ENCODE measurements at places on chromosomes 4 and X. TPM values are rescaled to one million over a fixed set of nuclear protein-coding genes. Genes with fewer than 3 reads are reported as not detected.

DNA sequence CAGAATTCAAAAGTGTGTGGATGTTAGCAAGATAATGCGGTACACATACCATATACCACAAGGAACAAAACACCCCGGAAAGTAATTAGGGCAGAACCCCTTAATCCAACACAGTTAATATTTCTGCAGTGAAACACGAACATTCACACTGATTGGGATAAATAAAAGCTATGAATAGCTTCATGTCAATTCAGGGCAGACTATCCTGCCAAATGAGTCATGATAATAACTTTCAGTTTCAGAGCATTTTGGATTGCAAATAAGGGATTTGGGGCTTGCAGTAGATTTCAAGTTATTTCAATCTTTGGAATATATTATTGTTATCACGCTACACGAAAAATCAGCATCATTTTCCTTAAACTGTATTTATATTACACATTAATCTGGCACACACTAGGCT, 24.3 kb downstream of the IRF2 start:
- ATAC-seq, result no peak
- peak overlapping the region; percentile 80 for H3K27ac ChIP-seq
- H3K4me1 ChIP-seq, result peaks cover 97% of the 10 kb centered on the region
- H3K4me3 ChIP-seq, result no peak overlapping the region

DNA sequence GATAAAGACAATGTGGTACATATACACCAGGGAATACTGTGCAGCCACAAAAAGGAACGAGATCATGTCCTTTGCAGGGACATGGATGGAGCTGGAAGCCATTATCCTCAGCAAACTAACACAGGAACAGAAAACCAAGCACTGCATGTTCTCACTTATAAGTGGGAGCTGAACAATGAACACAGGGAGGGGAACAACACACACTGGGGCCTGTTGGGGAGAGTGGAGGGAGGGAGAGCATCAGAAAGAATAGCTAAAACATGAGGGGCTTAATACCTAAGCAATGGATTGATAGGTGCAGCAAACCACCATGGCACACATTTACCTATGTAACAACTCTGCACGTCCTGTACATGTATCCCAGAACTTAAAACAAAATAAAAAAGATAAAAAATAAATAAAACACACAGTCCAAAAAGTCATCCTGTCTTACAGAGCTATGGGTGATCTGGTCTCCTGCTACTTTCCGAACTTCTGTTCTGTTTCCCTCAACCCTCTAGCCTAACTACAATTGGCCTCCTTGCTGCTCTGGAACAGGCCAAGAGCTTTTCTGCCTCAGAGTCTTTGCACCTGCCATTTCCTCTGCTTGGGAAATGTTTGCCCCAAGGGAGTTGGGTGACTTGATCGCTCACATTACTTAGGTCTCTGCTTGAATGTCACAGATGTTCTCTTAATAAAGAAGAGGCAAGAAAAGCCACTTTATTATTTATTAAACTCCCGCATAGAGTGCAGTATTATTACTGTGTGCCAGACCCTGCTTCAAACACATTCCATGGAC, 1.1 kb upstream of the CD38 start:
- ATAC-seq, result no peak
- H3K4me1 ChIP-seq, result peaks cover 24% of the 10 kb centered on the region
- no peak overlapping the region for H3K4me3 ChIP-seq
- no peak overlapping the region for H3K27ac ChIP-seq

GRCh38 chr4:8306511-8307021, 37.0 kb downstream of the HTRA3 start:
- H3K27ac ChIP-seq, result peak overlapping the region; percentile 41
- H3K4me3 ChIP-seq, result no peak overlapping the region
- peaks cover 10% of the 10 kb centered on the region for H3K36me3 ChIP-seq
- no peaks in the 10 kb centered on the region for H3K27me3 ChIP-seq
- no peak for ATAC-seq

GRCh38 chrX:154366666-154367055, 7.8 kb downstream of the FLNA start:
- no peaks in the 10 kb centered on the region for H3K27me3 ChIP-seq
- H3K27ac ChIP-seq, result peak overlapping the region; percentile 98
- H3K36me3 ChIP-seq, result no peaks in the 10 kb centered on the region
- ATAC-seq, result no peak
- no peaks in the 10 kb centered on the region for H3K4me1 ChIP-seq

DNA sequence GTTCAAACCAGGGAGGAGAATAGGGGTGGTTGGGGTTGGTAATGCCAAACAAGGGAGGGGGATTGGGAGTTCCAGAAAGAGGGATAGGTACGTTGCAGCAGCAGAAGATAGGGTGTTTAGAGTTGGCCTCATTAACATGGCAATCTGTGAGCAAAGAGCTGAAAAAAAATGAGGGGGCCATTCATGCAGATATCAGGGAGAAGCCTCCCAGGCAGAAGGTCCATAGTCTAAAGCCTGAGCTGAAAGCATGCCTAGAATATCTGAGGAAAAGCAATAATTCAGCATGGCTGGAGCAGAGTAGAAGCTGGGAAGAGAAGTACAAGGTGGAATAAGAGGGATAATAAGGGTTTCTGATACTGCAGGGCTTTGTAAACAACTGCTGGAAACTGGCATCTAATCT, 550.9 kb upstream of the LCORL start:
- no peaks in the 10 kb centered on the region for H3K36me3 ChIP-seq
- no peaks in the 10 kb centered on the region for H3K4me1 ChIP-seq
- ATAC-seq, result no peak
- no peaks in the 10 kb centered on the region for H3K27me3 ChIP-seq
- no peak overlapping the region for H3K4me3 ChIP-seq
- H3K27ac ChIP-seq, result no peak overlapping the region

DNA sequence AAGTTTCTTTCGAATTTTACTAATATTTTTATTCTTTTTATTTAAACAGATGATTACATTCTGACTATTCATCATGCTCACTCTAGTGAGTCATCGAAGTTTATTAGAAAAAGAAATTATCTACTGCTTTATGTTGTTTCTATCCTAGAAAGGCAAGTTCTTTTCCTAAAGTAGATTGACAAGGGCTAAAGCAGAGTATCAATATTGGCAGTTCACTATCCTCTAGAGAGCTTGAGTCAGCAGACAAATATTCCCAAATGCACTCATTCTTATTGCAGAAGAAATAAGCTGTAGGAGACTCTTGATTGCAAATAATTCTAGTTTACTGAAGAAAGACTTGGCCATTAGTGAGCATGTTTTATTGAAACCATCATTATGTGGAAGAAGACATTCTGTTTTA, 911.8 kb downstream of the CENPC start:
- H3K27ac ChIP-seq, result no peak overlapping the region
- no peaks in the 10 kb centered on the region for H3K4me1 ChIP-seq
- H3K36me3 ChIP-seq, result no peaks in the 10 kb centered on the region
- no peaks in the 10 kb centered on the region for H3K27me3 ChIP-seq
- ATAC-seq, result no peak
- no peak overlapping the region for H3K4me3 ChIP-seq

DNA sequence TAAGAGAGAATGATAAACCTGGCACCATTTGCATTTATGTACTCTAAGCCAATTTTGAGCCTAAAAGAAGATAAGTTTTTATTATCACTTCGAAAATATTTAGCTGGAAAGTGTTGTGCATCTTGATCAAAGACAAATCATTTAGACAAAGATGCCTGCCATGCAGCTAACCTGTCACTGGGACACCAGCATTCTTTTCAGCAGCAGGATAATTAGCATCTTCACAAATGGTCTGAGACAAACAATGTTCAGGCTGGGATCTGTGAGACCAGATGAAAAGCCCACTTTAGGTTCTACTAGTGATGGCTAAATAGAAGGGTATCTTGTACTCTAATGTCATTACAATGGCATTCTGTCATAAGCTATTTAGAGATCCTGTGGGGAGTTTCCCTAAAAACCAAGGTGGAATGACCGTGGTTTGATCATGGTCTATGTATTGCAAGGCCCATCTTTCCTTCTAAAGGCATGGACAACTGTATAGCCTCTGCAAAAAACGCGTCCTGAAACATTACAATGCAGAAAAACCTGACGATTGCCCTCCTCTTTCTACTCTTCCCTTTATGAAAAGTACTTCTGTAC, 7.2 kb downstream of the PRDM8 start:
- no peaks in the 10 kb centered on the region for H3K36me3 ChIP-seq
- H3K4me1 ChIP-seq, result no peaks in the 10 kb centered on the region
- no peaks in the 10 kb centered on the region for H3K27me3 ChIP-seq
- no peak for ATAC-seq
- no peak overlapping the region for H3K4me3 ChIP-seq
- no peak overlapping the region for H3K27ac ChIP-seq

DNA sequence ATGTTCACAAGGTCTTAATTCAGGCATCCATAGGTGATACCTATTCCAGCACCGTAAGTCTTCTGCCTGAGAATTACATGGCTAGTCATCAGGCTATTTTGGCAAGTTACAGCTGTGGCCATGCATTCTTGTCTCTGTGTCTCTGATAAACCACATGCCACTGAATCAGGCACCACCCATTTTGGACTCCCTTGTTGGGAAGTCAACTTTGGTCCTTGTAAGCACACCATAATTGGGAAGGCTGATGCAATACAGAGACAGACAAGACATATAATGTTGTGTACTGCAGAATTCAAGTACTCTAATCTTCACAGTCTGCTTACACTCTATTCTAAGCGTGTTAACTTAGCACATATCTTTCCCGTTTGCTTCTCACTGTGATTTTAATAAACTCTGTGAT, 483.7 kb upstream of the FTHL17 start:
- H3K4me3 ChIP-seq, result no peak overlapping the region
- no peak for ATAC-seq

GRCh38 chr4:48297256-48297846, 27.7 kb upstream of the TEC start:
- H3K4me1 ChIP-seq, result no peaks in the 10 kb centered on the region
- H3K27me3 ChIP-seq, result no peaks in the 10 kb centered on the region
- ATAC-seq, result no peak
- no peak overlapping the region for H3K4me3 ChIP-seq
- H3K36me3 ChIP-seq, result no peaks in the 10 kb centered on the region

DNA sequence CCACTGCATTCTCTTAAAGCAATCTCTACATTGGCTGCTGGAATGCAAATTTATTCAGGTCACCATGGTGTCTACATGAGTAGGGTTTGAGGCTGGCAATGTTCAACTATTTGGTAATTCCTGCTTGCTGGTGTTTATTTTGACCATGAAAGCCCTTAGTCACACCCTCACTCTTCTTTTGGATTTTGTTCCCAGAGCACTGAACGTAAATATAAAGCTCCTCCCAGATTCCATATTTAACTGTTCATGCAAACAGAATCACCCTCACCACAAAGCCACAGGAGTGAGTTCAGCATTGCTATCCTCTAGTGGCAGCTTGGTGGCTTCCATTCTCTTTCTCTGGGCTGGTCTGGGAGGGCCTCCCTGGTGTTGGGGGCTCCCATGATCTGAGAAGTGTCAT, 82.8 kb downstream of the LNX1 start:
- ATAC-seq, result no peak
- no peaks in the 10 kb centered on the region for H3K36me3 ChIP-seq
- no peaks in the 10 kb centered on the region for H3K27me3 ChIP-seq
- no peaks in the 10 kb centered on the region for H3K4me1 ChIP-seq
- no peak overlapping the region for H3K4me3 ChIP-seq

GRCh38 chr4:120155287-120155686, 88.6 kb upstream of the MAD2L1 start:
- H3K4me1 ChIP-seq, result peaks cover 3% of the 10 kb centered on the region
- no peak overlapping the region for H3K4me3 ChIP-seq
- H3K36me3 ChIP-seq, result no peaks in the 10 kb centered on the region
- ATAC-seq, result no peak

DNA sequence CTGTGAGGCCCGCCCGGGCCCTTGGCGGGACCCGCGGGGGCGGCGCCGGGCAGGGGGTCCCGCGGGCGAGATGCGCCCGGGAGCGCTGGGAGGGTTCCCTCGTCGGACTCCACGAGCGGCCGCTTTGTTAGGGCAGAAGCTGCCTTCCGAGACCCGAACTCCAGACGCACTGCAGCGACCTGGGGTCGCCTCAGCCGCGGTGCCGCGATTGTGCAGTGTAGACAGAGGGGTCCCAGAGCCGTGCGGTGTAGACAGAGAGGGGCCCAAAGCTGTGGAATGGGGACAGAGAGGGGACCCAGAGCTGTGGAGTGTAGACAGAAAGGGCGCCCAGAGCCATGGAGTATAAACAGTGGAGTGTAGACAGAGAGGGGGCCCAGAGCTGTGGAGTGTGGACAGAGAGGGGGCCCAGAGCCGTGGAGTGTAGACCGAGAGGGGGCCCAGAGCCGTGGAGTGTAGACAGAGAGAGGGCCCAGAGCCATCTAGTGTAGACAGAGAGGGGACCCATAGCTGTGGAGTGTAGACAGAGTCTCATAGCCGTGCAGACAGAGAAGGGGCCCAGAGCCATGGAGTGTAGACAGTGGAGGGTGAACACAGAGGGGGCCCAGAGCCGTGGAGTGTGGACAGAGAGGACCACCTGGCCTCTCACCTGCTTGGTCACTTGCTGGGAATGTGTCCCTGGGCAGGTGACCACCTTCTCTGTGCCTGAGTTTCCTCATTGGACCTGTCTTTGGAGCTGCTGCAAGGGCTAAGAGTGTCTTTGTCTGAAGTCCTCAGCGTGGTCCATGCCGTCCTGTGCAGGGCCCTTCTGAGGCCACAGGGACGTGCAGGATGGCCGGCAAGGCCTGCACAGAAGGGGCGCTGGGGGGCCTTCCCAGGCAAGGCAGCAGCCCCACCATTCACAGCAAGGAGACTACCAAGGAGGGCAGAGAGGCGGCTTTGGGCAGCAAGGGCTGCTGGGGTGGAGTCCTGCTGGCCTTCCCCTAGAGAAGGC, 875 bp downstream of the RGS12 start:
- H3K27ac ChIP-seq, result peak overlapping the region; percentile 97
- peaks cover 5% of the 10 kb centered on the region for H3K4me1 ChIP-seq
- no peaks in the 10 kb centered on the region for H3K27me3 ChIP-seq
- ATAC-seq, result no peak
- H3K36me3 ChIP-seq, result peaks cover 7% of the 10 kb centered on the region

DNA sequence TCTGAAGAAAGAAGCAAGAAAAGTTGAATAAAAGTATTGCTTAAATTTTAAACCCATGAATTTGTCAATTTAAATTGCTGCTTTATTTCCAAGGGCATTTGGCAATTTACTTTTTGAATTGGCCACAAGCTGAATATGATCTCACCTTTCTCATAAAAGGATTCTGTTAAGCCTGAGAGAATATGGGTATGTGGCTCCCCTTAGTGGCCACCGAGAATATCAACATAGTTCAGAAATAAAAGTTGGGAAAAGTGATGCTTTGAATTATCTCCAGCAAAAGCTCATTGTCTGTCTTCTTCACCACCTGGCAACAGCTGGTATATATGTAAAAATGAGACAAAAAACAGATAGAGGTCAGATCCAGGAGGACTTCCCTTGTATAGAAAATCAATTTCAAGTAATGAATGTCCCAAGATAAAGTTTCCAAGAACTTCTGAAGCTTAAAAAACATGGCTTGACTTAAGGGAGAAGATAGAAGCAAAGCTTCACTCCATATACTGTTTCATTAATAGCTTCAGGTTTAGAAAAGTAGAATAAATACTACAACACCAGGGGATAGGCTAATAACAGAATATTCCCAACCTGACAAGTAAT, 290.7 kb upstream of the FAM241A start:
- no peaks in the 10 kb centered on the region for H3K4me1 ChIP-seq
- H3K4me3 ChIP-seq, result no peak overlapping the region
- no peaks in the 10 kb centered on the region for H3K27me3 ChIP-seq
- no peak for ATAC-seq

Gene CXCL10
- not detected for total RNA-seq

Gene MAGEB17
- 2.4 TPM for total RNA-seq

Gene IL9R
- total RNA-seq, result not detected

Gene ZNF711
- total RNA-seq, result 1.1 TPM

Gene CBR4
- 14.0 TPM for total RNA-seq
